GM10248 (cell line): ENCODE measurements at places on chromosomes 4 and X.

DNA sequence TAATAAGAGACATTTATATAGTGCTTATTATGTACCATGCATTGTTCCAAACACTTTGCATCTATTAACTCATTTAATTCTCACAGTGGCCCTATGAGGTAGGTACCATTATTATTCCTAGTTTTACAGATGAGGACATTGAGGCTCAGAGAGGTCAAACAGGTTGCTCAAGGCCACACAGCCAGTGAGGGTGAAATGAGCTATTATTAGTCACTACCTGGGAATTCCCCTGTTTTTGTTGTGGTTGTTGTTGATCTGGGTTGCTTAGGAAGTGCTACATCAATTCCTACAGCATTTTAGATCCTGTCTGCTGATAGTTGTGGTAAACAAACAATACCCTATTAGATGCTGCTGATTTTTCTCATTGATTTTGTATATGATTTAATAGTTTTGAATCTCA lies 41.2 kb downstream of the APLN start:
- DNase-seq, result no peak

DNA sequence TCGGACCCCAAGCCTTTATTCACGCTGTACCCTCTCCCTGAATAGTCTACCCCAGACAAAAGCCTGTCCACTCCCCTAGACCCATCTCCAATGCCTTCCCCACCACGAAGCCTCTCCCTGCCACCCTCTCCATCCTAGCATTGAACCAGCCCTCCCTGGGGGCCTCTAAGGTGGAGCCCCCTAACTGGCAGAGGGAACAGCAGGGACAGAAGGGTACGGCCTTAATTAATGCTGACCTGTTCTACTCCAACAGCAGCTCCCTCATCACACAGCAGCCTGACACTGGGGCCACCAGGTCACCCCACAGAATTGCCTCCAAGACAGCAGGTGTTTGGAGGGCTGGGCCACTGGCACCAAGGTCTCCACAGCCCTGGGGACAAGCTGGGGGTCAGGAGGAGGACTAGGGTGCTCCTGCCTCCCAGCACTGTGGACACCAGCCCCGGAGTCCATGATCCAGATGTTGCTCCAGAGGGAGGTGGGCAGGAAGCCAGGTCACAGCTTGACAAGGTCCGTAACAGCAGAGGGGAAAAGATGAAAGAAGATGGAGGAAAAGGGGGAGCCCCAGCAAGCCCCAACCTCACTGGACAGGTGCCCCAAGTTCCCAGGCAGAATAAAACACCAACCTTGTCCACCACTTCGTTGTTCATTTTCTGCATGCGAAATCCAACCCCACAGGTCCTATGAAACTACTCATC lies 3.7 kb downstream of the CRMP1 start:
- no peak for DNase-seq

GRCh38 chrX:66622209-66622608 lies 16.7 kb downstream of the EDA2R start:
- no peak for DNase-seq

DNA sequence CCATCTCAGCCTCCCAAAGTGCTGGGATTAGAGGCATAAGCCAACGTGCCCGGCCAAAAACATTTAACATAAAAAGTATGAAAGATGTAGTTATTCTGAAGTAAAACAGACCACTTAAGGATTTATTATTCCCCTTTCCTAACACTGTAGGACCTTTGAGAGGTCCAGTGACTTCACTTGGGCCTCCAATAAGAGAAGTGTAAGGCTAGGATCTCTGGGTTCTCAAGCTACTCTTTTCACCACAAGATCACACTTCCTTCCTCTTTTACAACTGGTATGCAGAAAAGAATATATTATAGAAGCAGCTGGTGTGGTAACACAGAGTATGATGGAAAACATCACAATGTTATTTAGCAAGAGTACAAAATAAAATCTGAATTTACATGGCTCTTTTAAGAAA lies 30.2 kb upstream of the CCNG2 start:
- DNase-seq, result peak; percentile 61

DNA sequence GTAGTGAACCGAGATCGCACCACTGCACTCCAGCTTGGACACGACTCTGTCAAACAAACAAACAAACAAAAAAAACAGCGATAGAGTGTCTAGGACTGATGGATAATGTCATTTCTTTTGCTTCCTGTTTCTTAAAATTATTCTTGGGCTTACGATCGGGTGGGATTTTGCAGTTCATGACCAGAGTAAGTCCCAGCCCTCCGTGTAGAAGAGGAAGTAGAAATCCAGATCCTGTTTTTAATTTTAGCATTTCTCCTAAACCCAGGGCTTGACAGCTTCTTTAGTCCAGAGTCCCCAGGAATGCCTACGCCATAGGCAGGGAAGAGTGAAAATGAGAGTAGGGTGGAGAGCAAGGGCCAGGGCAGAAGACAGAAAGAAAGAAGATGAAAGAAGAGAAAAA lies 94.3 kb downstream of the HPRT1 start:
- no peak for DNase-seq

DNA sequence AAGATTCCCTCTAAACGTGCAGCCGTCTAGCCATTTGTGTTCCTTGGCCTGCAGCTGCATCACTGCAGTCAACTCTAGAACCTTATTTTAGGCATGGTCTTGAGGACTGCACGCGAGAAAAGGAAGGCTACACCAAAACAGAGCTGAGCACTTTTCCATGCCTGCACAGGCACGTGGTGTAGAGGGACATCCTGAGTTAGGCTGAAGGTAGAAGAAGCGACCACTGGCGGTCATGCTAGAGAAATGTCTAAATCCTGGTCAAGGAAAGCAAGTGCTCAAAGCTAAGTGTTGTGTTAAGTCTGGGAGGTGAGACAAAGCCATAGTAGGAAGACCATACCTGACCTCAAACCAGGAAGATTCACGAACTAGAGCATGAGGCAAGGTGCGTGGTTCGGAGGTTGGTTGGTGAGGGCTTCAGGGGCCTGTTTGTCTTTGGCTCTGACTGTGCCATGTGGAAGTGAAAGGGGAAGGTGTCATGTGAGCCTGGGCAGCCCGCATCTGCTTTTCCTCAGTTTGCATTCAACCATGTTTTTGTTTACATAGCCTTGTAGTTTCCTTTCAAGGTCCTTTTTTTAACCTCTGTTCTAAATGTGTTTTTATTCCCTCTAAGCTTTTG lies 203.8 kb downstream of the AASDH start:
- peak; percentile 13 for DNase-seq

DNA sequence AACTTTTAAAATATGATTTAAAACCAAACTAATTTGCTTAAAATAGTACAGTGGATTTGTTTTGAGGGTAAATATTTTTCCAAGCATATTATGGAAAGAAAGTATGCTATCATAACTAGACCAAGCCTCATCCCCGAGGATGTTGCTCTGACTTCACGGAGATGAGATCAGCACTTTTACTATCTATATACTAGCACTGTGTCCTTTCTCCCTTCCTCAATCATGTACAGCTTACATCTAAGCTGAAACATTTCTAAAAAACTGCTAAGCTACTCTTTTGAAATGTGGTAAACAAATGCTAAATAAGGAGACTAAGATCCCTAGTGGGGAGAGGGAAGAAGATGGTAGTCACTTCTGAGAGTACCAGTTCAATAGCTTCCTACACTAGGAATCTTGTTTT lies 23.8 kb downstream of the AMMECR1 start:
- no peak for DNase-seq

GRCh38 chr4:184807797-184808712 lies 17.7 kb downstream of the ACSL1 start:
- DNase-seq, result no peak

DNA sequence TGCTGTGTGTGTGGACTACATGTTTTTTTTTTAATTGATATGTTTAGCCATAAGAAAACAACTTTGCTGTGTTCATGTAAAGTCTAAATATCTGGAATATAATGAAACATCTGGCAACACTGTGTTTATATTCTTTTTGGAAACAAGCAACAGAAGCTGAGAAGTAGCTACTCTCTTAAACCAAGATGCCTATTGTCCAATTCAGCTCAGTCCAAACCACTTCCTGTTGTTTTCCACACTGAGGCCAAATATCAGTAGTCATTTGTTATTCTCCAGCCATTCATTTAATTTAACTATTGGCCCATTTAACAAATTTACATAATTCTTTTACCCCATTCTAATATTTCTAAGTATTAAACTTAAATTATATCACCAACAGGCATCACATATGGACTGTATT lies 903.0 kb upstream of the SLIT2 start:
- no peak for DNase-seq

- DNase-seq, result no peak
Measured at GRCh38 chr4:41095192-41095872, 119.0 kb downstream of the APBB2 start.

- no peak for DNase-seq
Measured at GRCh38 chr4:88616275-88617150, 24.2 kb downstream of the HERC3 start.

GRCh38 chr4:93031431-93032098 lies 727.8 kb downstream of the GRID2 start:
- no peak for DNase-seq

- DNase-seq, result no peak
Measured at GRCh38 chr4:92529510-92529909, 225.7 kb downstream of the GRID2 start.

GRCh38 chr4:187236209-187236890 lies 512.7 kb upstream of the FAT1 start:
- DNase-seq, result no peak

- DNase-seq, result no peak
Measured at GRCh38 chr4:76563454-76564122, 128.6 kb downstream of the SHROOM3 start.

DNA sequence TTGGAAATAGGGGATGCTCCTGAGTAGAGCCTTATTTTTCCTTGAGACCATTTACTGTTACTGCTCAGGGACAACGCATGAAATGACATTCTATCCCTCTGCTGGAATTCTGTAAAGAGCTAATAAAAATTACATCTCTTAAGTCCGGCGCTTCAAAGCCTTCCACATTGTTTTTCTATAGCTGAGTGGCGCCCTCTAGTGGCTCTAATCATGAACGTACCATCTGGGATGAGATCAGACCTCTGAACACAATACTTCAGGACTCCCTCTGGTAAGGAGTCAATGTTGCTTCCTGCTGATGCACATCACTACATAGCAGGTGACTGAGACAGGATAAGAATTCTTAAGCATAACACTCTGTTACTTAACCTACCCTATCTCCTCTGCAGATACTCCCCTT lies 6.0 kb downstream of the HMGN5 start:
- no peak for DNase-seq

- no peak for DNase-seq
Measured at GRCh38 chr4:75830906-75831305, 71.3 kb downstream of the PPEF2 start.
